NB4 (cell line): ENCODE measurements at places on chromosomes 13 and 19.
A peak's percentile ranks its signal among the peaks of the same experiment; 100 is the strongest.

GRCh38 chr13:95341441-95341840 lies 40.2 kb upstream of the ABCC4 start:
- no peak for DNase-seq

DNA sequence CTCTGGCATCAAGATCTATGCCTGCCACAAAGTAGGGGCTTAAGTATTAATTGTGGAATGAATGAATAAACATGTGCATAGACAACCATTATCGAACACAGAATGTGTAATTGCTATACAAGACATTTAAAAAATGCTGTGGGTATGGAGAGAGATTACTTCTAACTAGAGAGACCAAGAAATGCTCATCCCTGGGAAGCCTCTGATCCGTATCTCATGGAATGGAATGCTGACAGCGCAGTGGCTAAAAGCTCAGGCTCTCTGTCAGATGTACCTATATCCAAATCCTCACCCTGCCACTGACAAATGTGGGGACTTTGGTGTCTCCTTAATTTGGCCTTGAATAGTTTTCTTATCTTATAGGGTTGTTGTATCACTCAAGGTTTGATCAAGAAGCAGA lies 22.7 kb upstream of the MBNL2 start:
- DNase-seq = no peak

DNA sequence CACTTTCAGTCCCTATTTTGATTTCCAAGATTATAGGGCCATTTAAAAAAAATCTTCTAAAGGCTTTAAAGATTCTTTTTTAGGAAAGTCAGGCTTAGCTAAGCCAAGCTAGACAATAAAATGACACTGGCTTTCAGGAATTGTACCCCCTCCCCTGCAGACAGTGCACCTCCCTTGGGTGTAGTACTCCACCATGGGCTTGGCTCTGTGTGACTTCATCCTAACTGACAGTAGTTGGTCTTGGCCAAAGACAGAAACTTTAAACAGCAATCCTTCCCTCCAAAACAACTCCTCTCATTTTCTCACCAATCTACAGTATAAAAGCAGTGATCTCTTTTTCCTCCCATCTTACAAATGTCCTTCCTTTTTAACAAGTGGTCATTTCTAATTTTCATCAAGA lies 283.0 kb downstream of the DNAJC15 start:
- DNase-seq = no peak

- DNase-seq = no peak
These were observed 22.5 kb downstream of the C19orf44 start for GRCh38 chr19:16518483-16519229.

- no peak for DNase-seq
These were observed 38.1 kb downstream of the ZNF493 start for GRCh38 chr19:21434967-21435544.

GRCh38 chr13:106506286-106506685 lies 29.2 kb downstream of the EFNB2 start:
- DNase-seq = no peak

GRCh38 chr13:83531022-83531421 lies 351.3 kb downstream of the SLITRK1 start:
- DNase-seq = no peak

DNA sequence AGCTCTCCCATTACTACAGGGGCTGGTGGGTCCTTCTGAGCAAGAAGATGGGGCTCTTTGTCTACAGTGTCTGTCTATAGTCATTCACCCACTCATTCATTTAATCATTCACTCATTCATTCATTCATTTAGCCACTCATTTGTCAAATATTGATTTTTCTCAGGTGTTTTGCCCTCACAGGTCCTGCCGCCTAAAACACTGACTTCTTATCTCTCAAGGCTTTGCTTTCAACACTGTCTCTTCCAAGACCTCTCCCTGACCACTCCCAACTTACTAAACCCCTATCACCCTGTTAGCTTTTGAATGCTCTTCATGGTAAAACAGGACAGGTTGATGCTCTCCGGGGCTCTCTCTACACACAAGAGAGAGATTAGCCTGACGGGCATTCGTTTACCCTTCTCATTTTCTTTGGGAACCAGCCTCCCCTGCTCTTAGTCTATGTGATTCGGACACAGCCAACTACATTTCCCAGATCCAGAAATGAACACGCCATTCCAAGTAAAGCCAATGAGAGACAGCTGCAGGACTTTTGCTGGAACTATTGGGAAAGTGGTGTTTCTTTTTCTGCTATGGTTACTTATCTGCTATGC lies 22.7 kb downstream of the FAM187B start:
- no peak for DNase-seq

DNA sequence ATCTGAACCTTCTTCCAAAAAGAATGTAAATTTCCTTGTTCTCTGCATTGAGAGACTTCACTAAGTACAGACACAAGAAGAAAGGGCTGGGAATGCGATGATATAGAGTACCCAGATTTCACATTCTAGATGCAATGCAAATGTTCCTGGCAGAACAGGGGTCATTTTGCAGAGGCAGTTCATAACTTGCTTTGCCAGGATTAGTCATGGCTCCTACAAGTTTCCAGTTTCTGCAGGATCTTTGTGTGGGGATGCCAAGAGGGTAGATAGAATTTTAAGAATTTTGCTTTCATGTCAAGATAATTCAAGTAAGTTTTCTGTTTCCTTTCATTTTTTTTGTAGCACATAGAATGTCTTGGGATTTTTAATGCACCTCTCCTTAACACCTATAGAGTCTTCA lies 181.2 kb downstream of the FGF9 start:
- DNase-seq = no peak

DNA sequence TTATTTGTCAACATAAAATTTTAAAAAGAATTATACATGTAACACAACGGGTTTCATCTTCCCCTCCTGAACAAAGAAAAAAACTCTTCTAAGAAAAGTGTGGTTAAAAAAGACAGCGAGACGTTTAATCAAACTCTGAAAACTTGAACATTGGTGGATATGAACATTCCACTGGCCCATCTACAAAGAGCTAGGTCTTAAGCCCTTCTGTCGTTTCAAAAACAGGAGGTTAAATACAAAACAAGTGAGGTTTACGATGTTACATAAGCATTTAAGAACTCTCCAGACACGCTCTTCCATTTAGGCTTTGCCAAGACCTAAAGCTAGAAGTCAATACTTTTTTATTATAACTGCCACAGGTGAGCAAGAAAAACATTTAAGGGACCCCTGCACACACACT lies 9.4 kb upstream of the DOCK9 start:
- DNase-seq = no peak

- no peak for DNase-seq
These were observed 182.2 kb downstream of the KDM4B start for GRCh38 chr19:5150902-5151741.

GRCh38 chr13:24116131-24116530 lies 44.4 kb upstream of the SPATA13 start:
- DNase-seq = no peak

GRCh38 chr13:85521657-85522056 lies 277.6 kb downstream of the SLITRK6 start:
- DNase-seq = no peak

- peak; percentile 70 for DNase-seq
These were observed 676 bp downstream of the CD320 start for GRCh38 chr19:8307400-8307964.

GRCh38 chr13:50672025-50672424 lies 171.5 kb downstream of the DLEU7 start:
- DNase-seq = peak; percentile 82

DNA sequence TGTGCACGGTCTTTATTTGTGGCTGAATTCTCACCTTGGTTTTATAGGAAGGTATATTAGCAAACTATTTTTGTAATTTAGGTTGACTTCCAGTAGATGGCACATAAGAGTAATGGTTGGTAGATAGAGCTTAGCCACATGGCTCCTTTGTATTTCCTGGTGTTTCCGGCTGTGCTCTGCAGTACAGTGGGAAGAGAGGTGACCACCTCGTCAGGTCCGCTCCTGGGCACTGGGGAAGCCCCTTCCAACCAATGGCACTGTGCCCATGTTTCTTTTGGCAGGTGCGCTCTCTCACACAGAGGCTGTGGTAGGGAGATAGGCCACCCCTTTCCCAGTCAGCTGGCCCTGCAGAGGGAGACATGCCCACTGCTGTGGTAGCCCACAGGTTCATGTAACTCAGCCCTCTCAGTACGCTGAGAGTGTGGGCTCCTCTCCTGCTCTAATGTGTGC lies 74.3 kb upstream of the ATP12A start:
- DNase-seq = peak; percentile 49

GRCh38 chr13:77725071-77725470 lies 27.6 kb downstream of the SLAIN1 start:
- no peak for DNase-seq

DNA sequence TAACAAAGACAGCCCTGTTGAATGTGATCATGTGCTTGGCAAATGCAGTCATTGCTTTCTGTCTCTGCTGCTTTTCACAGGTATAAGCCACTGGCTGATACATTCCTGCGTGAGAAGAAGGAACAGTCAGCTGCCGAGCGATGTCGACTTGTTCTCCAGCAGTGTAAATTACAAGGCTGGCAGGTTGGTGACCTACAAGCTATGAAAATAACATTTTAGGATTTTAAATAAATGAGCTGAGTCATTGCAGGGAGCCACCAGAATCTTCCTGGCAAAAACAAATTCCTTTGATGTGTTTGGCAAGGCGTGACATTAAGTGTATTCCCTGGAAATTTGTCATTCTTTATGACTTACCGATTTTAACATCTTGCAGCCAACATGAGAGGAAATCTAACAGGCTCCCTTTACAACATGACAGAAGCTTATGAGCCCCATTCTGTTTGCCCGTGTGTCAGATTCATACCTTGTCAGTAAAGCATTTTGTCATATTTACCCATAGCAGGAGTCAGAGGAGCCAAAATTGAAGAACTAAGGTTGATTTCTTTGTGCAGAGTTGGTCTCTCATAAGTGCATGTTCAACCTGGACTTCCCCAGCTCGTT lies 471.4 kb downstream of the MYO16 start:
- DNase-seq = no peak

DNA sequence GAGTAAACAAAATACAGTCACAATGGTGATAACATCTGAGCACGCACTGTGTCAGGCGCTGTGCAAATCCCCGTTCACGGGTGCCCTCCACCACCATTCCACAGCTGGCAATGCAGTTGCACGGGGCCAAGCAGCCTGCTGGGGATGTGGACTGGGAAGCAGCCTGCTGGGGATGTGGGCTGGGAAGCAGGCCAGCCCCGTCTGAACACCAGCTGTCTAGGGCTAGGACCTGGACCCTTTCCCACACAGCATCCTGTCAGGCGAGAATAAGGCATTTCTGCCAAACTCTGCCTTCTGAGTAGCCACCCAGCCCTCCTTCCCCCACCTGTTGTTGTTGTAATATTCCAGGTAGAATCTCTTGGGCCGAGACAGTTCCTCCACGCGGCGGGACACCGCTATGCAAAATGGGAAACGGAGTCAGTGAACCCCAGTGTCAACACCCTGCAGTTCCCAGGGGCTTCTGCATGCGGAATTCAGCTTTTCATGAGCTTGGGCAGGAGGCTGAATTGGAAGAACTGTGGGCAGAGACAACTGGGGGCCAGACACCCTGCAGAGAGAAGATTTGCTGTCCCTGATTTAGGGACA lies 27.8 kb upstream of the MIER2 start:
- no peak for DNase-seq

GRCh38 chr19:36059180-36059910 lies 4.6 kb downstream of the WDR62 start:
- no peak for DNase-seq

DNA sequence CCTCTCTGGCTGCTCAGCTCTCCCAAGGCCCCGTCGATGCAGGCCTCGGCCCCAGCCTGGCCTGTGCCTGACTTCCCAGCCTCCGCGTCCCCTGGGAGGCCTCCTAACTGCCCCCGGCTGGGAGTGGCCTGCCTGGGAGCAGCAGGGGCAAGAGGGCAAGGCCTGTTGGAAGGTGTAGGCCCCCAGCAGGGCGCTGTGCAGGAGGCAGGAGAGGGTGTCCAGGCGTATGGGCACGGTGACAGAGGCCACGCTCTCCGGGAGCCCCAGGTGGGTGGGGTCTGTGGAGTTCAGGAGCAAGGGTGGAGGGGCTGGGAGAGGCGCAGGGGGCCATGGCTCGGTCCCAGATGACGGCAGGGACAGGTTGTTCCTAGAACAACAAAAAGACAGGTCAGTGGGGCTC lies 1.2 kb downstream of the C19orf84 start:
- no peak for DNase-seq

DNA sequence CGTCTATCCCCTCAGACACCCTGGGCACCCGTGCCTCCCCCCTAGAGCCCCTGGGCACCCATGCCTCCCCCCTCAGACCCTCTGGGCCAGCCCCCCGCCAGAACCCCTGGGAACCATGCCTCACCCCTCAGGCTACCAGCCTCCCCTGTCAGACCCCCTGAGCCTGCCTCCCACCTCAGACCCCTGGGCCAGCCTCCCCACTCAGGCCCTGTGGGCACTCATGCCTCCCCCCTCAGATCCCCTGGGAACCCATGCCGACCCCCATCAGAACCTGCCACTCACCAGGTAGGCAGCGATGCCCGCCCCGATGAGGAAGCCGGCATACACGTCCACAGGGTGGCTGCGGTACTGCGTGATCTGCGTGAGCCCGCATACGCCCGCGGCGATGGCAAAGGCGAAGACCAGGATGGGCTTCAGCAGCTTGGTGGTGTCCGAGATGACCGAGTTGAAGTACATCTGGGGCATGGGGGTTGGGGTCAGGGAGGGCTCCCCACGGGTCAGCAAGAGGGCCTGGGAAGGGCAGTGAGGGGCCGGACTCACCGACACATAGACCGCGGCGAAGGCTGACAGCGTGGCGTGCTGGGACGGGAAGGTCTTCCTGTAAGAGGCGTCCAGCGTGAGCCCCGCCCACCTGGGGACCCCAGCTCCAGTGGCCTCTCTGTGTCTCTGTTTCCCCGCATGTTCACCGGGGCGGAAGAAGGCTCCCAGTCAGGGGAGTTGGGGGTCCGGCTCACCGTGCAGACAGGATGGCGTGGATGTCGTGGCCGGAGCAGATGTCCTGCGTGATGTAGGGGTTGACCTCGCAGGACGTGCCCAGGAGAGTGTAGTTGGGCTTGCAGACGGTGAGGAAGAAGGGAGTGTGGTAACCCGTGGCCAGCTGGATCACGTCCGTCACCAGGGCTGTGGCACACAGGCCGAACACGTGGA lies 7.3 kb downstream of the PLPPR3 start:
- DNase-seq = peak; percentile 30

DNA sequence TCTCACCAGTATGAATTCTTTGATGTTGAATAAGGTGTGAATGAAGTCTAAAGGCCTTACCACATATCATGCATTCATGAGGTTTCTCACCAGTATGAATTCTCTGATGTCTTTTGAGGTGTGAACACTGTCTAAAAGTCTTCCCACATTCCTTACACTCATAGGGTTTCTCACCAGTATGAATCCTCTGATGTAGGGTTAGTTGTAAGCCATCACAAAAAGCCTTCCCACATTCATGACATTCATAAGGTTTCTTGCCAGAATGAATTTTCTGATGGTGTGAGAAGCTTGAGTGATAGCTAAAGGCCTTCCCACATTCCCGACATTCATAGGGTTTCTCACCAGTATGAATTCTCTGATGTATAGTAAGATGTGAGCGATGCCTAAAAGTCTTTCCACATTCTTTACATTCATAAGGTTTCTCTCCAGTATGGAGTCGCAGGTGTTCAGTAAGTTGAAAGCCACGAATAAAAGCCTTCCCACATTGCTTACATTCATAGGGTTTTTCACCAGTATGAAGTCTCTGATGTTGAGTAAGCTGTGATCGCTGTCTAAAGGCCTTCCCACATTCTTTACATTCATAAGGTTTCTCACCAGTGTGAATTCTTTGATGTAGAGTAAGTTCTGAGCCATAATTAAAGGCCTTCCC lies 27.7 kb downstream of the ZNF461 start:
- DNase-seq = peak; percentile 1
